ENCODE measurements at places on chromosomes 1 and 21.

DNA sequence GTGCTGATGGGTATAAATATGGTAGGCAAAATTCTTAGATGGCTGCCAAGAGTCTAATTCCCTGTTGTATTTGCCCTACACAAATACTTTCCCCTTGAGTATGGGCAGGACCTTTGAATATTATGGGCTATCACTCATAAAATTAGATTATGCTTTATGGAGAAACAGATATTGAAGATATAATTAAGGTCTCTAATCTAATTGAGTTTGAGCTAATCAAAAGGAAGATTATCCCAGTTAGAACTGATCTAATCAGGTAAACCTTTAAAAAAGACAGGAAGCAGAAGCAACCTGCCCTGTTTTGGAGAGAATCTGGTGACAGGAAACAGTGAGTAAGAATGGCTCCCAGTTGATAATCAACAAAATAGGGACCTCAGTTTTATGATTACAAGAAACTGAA lies 609.0 kb upstream of the PRMT6 start:
- no peak for DNase-seq

GRCh38 chr1:216682752-216683151 lies 40.5 kb downstream of the ESRRG start:
- DNase-seq: no peak

DNA sequence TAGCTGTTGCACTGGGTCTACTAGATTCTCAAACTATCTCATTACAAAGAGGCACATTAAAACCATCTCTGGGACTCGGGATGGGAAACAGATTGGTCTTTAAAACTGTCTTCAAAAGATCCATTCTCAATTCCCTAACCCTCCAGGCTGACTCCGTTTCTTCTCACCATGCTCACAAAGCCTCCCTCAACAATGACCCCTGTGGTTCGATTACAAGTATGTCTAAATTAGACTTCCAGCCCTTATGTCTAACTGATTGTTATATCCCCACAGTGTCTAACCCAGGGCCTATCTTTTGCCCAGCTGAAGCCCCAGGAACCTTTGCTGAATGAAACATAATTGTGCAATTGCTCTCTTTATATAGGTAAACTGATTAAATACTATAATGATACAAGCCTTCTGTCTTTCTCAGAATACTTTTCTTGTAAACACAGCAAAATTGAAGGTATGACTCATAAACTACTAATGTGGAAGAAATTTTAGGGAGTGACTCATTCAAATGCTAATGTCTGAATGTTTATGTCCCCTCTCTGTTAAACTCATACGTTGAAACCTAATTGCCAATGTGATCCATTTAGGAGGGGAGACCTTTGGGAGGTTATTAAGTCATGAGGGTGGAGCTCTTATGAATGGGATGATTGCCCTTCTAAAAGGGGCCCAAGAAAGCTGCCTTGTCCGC lies 65.6 kb upstream of the DAB1 start:
- no peak for DNase-seq

DNA sequence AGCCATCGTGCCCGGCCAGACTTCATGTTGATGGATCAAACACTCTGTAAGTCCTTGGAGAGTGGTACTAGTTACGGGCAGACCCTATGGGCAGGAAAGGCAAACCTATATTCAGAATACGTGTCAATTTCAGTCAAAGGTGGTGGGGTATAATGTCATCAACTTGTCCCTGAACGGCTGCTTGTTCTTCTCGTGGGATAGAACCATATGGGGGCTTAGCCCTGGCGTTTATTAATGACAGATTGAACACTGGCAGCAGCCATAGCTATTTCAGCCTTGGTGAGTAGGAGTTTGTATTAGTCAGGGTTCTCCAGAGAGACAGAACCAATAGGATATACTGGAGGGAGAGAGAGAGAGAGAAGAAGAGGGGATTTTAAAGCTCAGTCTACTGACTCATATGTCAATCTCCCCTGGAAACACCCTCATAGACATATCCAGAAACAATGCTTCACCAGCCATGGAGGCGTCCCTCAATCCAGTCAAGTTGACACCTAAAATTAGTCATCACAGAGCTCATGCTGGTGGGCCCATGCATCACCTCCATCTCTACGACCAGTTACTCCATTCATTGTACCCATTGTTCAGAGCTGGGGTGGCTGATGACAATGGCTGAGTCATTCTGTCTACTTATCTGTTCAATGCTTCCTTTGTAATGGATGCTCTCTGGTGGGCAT lies 16.1 kb upstream of the AQP10 start:
- DNase-seq: no peak

- no peak for DNase-seq
Measured at GRCh38 chr1:160489513-160490261, 33.4 kb downstream of the SLAMF6 start.

GRCh38 chr1:31366796-31367195 lies 6.1 kb downstream of the FABP3 start:
- DNase-seq: no peak

DNA sequence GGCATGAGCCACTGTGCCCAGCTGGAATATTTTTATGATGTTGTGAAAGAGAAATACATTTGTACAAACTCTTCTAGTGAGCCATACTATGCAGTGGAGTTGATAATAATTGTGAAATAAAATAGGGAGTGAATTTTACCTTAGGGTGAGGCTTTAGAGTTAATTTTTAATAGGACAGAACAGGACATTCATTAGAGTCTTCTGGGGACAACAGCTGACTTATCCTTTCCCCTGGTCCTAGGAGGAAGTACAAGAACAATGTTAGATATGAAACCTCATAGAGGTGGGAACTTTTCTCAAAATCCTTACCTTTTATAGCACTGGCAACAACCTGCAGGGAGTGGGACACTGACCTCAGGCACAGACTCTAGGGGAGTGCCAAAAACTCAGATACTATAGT lies 21.9 kb downstream of the HAO2 start:
- no peak for DNase-seq

GRCh38 chr1:200279810-200280411 lies 129.9 kb downstream of the ZNF281 start:
- DNase-seq: peak; percentile 4

GRCh38 chr1:200526709-200527612 lies 93.6 kb downstream of the KIF14 start:
- no peak for DNase-seq

- no peak for DNase-seq
Measured at GRCh38 chr1:221069178-221069903, 190.1 kb downstream of the HLX start.

DNA sequence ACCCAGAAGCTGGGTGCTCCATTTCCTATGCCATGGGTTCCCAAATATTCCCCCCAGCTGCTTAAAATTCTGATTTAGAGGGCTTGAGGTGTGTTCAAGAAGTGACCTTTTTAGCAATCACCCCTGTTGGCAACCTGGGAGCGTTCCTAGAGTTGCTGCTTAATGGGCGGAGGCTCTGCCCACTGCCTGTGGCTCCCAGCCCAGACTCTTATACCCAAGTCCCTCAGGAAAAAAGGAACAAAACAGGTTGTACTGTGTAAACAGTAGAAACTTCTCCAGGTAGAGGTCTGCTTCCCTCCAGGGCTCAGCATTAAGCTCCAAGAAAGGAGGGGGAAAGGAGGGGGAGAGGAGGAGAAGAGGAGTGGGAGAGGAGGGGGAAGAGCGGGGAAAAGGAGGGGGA lies 14.6 kb upstream of the TENT5C start:
- DNase-seq: no peak

DNA sequence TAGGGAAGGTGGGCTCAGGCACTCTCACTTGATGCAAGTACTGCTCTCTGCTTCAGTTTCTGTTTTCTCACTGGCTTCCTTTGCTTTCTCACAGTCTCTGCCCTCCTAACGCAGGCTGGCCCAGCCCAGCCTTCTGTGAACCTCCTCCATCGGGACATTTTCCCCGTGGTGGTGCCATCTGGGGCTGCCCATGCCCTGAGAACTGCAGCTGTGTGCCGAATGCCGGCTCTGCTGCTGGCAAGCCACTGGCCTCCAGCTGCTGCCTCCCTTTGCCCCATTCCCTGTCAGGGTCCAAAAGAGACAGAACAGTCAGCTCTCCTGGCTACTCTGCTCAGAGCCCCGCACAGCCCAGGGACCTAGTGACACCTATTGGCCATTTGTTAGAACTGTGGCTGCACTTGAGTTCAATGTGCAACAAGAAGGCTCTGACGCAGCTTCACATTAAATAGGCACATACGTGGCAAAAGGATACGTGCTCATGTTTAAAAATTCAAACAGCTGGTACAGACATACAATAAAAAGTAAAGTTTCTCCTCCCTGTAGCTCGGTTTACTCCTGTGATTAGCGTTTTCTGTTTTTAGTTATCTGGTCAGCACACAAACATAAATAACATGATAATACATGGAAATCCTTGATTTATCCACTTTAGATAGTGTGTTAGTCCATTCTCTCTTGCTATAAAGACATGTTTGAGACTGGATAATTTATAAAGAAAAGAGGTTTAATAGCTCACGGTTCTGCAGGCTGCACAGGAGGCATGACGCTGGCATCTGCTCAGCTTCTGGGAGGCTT lies 46.6 kb downstream of the FCRL5 start:
- no peak for DNase-seq

GRCh38 chr1:86695400-86695799 lies 9.0 kb upstream of the SH3GLB1 start:
- no peak for DNase-seq

GRCh38 chr1:96581772-96582171 lies 139.8 kb upstream of the PTBP2 start:
- no peak for DNase-seq

DNA sequence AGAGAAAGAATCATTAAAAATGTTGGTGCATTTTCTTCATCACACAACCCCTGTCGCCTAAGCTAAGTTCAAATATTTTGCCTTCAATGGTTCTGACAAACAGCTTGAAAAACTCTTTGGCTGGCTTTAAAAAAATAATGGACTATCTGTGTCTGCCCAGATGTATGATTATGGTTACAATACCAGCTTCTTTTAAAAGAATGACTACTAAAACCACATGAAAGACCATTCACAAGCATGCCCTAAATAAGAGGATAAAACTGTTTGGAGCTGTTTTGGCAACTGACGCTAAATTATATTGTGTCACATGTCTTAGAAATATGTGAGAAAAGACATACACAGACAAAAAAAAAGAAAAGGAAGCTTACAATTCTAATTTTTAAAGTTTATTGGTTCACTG lies 23.7 kb upstream of the PLPPR4 start:
- no peak for DNase-seq

- no peak for DNase-seq
Measured at GRCh38 chr1:228884196-228884595, 148.9 kb downstream of the RHOU start.

- no peak for DNase-seq
Measured at GRCh38 chr1:199735660-199736059, 291.9 kb upstream of the NR5A2 start.

DNA sequence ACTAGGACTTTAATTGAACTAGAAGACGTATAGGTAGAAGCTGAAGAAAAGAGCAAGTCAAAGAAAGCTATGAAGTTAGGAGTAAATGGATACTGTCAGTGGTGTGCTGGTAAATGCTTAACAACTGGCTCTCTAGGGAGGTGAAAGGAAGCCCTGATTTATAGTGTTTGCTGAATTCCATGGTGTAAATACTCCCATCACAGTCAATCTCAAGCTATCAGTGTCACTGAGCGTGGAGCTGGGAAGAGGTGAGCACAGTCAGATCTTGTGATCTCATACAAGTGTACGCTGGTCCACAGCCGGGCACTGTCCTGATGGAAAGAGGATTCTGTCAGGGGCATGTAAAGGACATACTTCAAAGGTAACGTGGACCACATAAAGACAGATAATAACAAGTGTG lies 28.3 kb downstream of the ELAPOR1 start:
- no peak for DNase-seq

DNA sequence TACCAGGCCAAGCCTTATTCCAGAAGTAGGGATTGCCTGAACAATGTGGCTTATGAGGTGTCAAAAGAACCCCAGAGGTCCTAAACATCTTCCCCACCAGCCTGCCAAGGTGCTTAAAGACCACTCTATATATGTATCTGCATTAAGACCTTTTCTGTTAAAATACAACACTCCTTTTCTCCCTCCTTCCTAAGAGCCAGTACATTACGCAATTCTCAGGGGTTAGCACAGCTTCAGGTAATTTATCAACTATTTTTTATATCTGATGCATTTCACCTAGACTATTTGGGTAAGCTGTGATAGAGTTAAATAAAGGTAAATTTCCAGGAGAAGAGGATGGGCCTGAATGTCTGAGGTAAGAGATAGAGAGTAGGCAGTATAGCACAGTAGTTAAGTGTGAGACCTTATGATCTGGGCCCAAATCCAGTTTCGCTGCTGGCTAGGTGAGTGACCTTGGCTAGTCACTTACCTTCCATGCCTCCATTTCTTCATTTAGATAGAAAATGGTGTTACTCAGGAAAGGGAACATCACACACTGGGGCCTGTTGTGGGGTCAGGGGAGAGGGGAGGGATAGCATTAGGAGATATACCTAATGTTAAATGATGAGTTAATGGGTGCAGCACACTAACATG lies 5.1 kb upstream of the CCN1 start:
- no peak for DNase-seq

GRCh38 chr21:44949779-44950198 lies 10.0 kb downstream of the SLX9 start:
- DNase-seq: peak; percentile 76

DNA sequence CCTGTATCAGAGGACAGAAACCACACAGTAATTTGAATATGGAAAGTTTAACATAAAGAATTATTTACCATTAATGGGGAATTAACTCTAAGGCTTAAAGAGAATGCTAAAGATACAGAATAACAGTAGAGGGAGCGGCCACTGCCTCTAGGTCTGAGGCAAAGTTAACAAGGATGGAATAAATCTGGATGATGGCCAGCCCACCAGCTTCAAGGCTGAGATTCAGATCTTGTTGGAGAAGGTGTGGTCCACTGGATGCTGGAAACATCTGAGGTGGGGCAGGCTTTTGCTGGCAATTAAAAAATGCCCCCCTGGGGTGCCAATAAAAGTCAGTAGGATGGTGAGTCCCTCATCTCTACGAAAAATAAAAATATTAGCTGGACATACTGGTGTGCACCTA lies 29.4 kb downstream of the ZMYM4 start:
- DNase-seq: no peak

- DNase-seq: no peak
Measured at GRCh38 chr1:234970731-234971476, 157.7 kb downstream of the TOMM20 start.

DNA sequence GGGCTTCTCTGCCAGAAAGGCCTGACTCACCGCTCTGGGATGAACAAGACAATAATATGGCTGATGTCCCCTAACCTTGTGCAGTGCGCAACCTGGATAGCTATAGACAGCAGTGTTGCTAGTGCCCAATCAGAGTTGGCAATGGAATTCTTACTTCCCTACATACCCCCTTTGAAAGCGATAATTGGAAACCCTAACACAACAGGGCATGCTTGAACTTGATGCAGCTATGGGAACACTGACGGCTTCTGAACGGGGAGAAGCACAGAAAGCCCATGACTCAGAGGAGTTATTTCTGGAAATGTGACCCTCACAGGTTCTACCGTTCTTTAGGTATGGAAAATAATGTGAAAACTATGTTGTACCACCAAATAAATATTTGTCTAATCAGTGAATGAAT lies 200.6 kb downstream of the TRABD2B start:
- no peak for DNase-seq

GRCh38 chr1:86273066-86273465 lies 116.5 kb upstream of the COL24A1 start:
- no peak for DNase-seq

All from effector CD8-positive, alpha-beta T cell (primary cell).